ENCODE measurements at places on chromosomes 2 and 18. TPM values are rescaled to one million over a fixed set of nuclear protein-coding genes. Genes with fewer than 3 reads are reported as not detected.

GRCh38 chr2:10317646-10318045 is 14.9 kb downstream of the HPCAL1 start:
- H3K36me3 ChIP-seq = peaks cover 5% of the 10 kb centered on the region
- peaks cover 6% of the 10 kb centered on the region for H3K4me1 ChIP-seq
- no peak for DNase-seq
- no peak overlapping the region for H3K4me3 ChIP-seq
- H3K27me3 ChIP-seq = no peaks in the 10 kb centered on the region

GRCh38 chr2:205773989-205774388 is 91.7 kb downstream of the NRP2 start:
- peaks cover 6% of the 10 kb centered on the region for H3K36me3 ChIP-seq
- no peak overlapping the region for H3K27ac ChIP-seq
- H3K4me3 ChIP-seq = no peak overlapping the region

GRCh38 chr2:10265329-10266132 is 37.2 kb upstream of the HPCAL1 start:
- H3K4me1 ChIP-seq = peaks cover 13% of the 10 kb centered on the region
- H3K36me3 ChIP-seq = no peaks in the 10 kb centered on the region
- DNase-seq = peak; percentile 41
- no peaks in the 10 kb centered on the region for H3K27me3 ChIP-seq
- no peak overlapping the region for H3K4me3 ChIP-seq
- H3K27ac ChIP-seq = no peak overlapping the region

DNA sequence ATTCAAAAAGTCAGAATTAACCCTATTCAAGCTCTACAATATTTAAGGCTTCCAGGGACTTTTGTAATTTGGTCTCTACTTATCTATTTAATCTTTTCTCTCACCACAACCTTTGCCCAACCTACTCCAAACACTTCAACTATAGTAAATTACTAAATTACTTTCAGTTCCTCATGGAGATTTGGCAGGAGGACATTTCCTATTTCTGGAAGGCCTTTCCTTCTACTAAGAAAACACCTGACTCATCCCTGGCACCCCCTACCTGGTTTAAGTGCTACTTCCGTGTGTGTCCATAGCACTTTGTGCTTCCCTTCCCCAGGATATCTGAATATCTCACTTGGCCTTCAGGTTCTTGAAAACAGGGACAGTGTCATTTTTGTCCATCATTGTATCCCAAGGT is 96.3 kb downstream of the UPP2 start:
- H3K4me1 ChIP-seq = peaks cover 14% of the 10 kb centered on the region
- no peak overlapping the region for H3K4me3 ChIP-seq
- no peak for DNase-seq
- H3K36me3 ChIP-seq = no peaks in the 10 kb centered on the region
- H3K27me3 ChIP-seq = no peaks in the 10 kb centered on the region

DNA sequence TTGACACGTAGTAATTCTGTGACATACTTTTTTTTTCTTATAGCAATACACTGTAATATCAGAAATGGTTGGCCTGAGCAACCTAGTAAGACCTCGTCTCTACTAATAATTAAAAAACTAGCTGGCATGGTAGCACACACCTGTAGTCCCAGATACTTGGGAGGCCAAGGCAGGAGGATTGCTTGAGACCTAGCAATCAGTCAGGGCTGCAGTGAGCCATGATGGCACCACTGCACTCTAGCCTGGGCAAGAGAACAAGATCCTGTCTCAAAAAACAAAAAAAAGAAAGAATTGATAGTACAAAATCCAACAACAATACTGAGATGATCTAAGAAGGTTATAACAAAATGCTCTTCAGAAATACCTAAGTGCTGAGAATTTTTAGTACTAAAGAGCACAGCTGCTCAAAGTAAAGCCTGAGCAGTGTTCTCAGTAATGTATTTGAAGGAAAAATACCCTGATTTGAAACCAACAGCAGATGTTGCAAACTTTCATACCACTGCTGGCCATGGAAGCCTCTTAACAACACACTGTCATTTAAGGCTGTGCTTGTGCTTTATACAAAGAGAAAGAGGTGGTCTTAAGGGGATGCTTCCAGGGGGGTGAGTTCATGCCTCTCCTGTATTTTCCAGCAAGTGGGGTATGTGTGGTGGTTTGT is 132.6 kb upstream of the CDCA7 start:
- no peak overlapping the region for H3K4me3 ChIP-seq
- H3K36me3 ChIP-seq = no peaks in the 10 kb centered on the region
- peaks cover 18% of the 10 kb centered on the region for H3K4me1 ChIP-seq
- H3K27ac ChIP-seq = no peak overlapping the region

GRCh38 chr18:62944454-62944853 is 229.1 kb downstream of the PHLPP1 start:
- peaks cover 5% of the 10 kb centered on the region for H3K4me1 ChIP-seq
- peaks cover 15% of the 10 kb centered on the region for H3K36me3 ChIP-seq
- DNase-seq = no peak
- H3K4me3 ChIP-seq = no peak overlapping the region
- H3K27me3 ChIP-seq = no peaks in the 10 kb centered on the region

- peaks cover 16% of the 10 kb centered on the region for H3K4me1 ChIP-seq
- DNase-seq = peak; percentile 84
- no peak overlapping the region for H3K4me3 ChIP-seq
- H3K27ac ChIP-seq = peak overlapping the region; percentile 31
- H3K27me3 ChIP-seq = no peaks in the 10 kb centered on the region
These were observed 42.5 kb downstream of the COPS8 start for GRCh38 chr2:237128026-237128703.

GRCh38 chr2:130313812-130314334 is 28.8 kb upstream of the IMP4 start:
- no peak for DNase-seq
- no peaks in the 10 kb centered on the region for H3K36me3 ChIP-seq
- no peak overlapping the region for H3K4me3 ChIP-seq
- H3K27ac ChIP-seq = no peak overlapping the region
- no peaks in the 10 kb centered on the region for H3K27me3 ChIP-seq

- H3K36me3 ChIP-seq = no peaks in the 10 kb centered on the region
- H3K4me3 ChIP-seq = no peak overlapping the region
- no peak overlapping the region for H3K27ac ChIP-seq
- H3K27me3 ChIP-seq = no peaks in the 10 kb centered on the region
- H3K4me1 ChIP-seq = no peaks in the 10 kb centered on the region
These were observed 46.8 kb upstream of the NCK2 start for GRCh38 chr2:105697781-105698449.

GRCh38 chr2:42183775-42184174 is 14.6 kb downstream of the EML4 start:
- no peak overlapping the region for H3K4me3 ChIP-seq
- H3K27me3 ChIP-seq = no peaks in the 10 kb centered on the region
- DNase-seq = no peak
- no peaks in the 10 kb centered on the region for H3K36me3 ChIP-seq
- H3K4me1 ChIP-seq = peaks cover 35% of the 10 kb centered on the region

DNA sequence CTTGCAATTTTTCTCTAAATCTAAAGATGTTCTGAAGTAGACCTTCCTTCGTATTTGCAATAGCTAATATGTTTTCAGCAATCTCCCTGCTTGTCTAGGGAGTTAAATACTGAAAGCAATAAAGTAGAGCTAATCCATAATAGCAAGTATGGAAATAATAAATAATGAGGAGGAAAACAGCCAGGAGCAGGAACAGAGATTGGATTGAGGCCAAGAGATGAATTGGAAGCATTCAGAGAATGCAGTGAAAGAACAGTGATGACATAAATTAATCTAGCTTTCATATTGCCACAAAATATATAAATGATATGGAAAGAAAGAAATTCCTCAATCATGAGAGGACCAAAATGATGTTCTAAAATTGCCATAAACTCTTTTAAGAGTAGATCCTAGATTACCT is 679.7 kb downstream of the METTL4 start:
- H3K4me1 ChIP-seq = no peaks in the 10 kb centered on the region
- no peaks in the 10 kb centered on the region for H3K36me3 ChIP-seq
- H3K27ac ChIP-seq = no peak overlapping the region
- H3K27me3 ChIP-seq = no peaks in the 10 kb centered on the region
- no peak overlapping the region for H3K4me3 ChIP-seq

DNA sequence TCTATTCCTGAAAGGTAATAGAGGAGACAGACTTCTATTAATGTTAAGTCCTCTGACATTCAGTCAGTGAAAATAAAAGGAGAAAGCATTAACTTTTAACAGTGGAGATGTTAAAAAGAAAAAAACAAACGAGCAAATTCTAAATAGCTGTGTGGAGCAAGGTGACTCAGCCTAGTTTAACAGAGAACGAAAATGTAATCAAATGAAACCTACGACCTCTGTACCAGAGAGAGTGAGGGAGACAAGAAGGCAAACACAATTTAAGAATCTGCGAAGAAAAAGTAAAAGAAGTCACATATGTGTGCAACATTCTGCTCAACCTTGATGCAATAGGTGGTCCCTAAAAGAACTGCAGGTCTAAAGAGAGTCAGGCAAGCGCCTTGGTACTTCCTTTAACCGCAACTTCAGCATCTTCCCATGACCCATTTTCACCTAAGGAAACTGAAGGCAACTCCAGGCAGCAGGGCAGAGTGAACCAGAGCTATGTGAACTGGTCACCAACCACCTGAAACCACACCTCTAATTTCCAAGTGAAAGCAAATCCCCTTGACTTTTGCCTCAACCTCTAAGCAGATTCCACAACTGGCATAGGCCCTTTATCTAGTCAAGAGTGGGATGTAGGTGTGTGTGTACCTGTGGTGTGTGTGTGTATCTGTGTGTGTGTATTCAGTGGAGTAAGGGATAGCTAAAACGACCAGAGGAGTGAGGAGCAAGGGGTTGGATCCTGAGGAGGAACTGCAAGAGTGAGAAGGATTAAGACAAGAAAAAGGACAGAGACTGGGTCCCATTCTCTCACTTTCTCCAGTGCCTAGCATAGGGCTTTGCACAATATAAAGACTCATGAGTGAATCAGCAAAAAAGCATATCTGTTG is 43.0 kb downstream of the FIGN start:
- H3K4me1 ChIP-seq = peaks cover 5% of the 10 kb centered on the region
- no peaks in the 10 kb centered on the region for H3K27me3 ChIP-seq
- DNase-seq = no peak
- H3K36me3 ChIP-seq = no peaks in the 10 kb centered on the region

DNA sequence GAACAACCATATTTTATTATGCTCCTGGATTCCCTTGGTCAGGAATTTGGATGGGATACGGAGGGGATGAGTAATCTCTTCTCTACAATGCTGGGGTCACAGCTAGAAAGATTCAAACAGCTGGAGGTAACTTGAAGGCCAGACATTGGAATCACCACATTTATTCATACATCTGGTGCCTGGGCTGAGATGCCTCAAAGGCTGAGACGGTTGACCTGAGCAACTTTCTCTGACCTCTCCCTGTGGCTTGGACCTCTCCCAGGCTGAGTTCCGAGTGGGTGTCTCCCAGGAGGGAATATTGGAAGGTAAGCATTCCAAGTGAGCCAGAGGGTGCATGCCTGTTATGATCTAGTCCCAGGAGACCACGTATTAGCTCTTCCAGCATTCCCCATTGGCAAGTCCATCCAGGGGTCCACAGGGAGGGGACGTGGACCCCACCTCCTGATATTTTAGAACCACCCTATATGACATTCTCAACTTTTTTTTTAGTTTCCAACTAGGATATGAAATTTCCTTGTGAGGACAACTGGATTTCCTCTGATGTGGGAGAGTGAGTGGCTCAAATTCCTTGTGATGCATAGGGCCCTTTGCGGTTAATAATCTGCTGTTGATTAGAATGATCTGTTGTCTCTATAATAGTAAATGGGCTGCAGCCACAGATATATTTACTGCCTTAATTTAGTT is 101.8 kb downstream of the MRPS9 start:
- no peak for DNase-seq
- H3K4me1 ChIP-seq = no peaks in the 10 kb centered on the region
- no peak overlapping the region for H3K4me3 ChIP-seq
- H3K27ac ChIP-seq = no peak overlapping the region
- H3K36me3 ChIP-seq = no peaks in the 10 kb centered on the region
- H3K27me3 ChIP-seq = peaks cover 15% of the 10 kb centered on the region

DNA sequence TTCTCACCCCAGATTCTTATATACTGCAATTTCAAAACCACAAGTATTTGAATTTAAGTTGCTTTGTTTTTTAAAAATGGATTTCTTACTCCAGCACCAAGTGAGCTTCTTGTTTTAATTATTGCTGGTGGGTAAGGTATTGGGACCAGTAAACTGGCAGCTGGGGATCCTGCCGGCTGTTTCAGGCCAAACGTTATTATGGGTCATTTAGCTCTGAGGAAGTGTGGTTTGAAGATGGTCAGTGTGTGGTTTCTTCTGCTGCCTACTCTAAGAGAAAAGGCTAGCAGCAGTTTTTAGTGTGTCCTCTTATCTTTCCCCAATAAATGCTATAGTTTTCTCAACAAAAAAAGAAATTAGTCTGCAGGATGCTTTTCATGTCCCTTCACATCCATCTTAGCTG is 30.6 kb downstream of the CFAP221 start:
- no peaks in the 10 kb centered on the region for H3K4me1 ChIP-seq
- H3K36me3 ChIP-seq = no peaks in the 10 kb centered on the region
- H3K27me3 ChIP-seq = no peaks in the 10 kb centered on the region
- no peak for DNase-seq
- H3K4me3 ChIP-seq = no peak overlapping the region

DNA sequence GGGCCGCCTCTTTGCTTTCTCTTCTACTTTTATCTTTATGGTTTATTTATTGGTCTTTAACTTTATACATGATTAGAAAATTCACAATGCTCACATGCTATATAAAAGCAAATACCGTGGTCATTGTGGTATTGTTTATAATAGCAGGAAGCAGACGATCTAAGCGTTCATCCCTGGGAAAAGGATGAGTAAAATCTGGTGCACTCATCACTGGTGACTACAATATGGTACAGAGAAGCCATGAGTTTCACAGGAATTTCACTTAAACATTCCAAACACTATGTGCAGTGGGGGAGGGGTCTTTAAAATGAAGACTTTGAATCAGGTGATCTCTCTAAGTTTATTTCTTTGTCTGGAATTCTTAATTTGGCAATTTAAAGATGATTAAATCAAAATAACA is 97.9 kb downstream of the SCN3A start:
- no peak overlapping the region for H3K4me3 ChIP-seq
- H3K4me1 ChIP-seq = no peaks in the 10 kb centered on the region
- H3K27me3 ChIP-seq = no peaks in the 10 kb centered on the region
- H3K27ac ChIP-seq = no peak overlapping the region
- DNase-seq = no peak

DNA sequence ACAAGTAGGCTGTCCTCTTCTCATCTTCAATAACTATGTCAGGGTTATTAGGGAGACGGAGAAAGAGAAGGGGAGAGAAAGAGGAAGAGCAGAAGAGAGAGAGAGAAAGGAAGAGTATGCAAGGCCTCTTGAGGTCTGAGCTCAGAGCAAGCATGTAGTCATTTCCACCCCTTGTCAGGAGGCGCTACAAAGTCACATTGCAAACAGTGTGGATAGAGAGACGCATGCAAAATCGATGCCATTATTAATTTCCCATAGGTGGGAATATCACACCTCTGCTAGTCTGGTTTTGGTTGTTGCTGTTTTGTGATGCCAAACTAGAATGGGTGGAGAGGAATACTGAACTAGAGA is 24.2 kb upstream of the SERPINE2 start:
- no peak overlapping the region for H3K4me3 ChIP-seq
- H3K27me3 ChIP-seq = no peaks in the 10 kb centered on the region

OR6B2 gene
- not detected for total RNA-seq

GKN1 gene
- not detected for total RNA-seq

SERPINB8 gene
- total RNA-seq = 15.4 TPM

CYP27C1 gene
- total RNA-seq = not detected

KCTD1 gene
- 9.0 TPM for total RNA-seq

FIGN gene
- total RNA-seq = 5.8 TPM

PAX8 gene
- total RNA-seq = 1.2 TPM

FAM124B gene
- total RNA-seq = 4.8 TPM

ABCA12 gene
- total RNA-seq = not detected

Measured in lower lobe of right lung (tissue), 2 donors.